Activated naive CD4-positive, alpha-beta T cell treated with anti-CD3 and anti-CD28 coated beads for 36 hours (primary cell): ENCODE measurements at places on chromosomes 16 and 17.

DNA sequence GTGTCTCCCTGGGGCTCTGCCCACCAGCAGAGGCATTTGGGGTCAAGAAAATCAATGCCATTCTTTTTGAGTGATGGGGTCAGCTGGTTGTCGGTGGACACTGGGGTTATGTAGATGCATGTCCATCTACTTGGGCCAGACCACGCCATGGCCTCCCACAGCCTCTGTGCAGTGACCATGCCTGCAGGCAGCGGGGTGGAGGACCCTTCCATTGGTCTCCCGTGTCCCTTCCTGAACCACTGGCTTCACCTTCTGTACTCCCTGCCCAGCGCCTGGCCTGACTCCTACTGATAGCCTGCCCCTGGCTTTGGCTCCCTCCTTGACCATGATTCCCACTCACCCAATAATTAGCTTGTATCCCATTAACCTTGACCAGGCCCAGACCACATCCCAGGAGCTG, 28.0 kb upstream of the SPNS3 start:
- no peak for DNase-seq

DNA sequence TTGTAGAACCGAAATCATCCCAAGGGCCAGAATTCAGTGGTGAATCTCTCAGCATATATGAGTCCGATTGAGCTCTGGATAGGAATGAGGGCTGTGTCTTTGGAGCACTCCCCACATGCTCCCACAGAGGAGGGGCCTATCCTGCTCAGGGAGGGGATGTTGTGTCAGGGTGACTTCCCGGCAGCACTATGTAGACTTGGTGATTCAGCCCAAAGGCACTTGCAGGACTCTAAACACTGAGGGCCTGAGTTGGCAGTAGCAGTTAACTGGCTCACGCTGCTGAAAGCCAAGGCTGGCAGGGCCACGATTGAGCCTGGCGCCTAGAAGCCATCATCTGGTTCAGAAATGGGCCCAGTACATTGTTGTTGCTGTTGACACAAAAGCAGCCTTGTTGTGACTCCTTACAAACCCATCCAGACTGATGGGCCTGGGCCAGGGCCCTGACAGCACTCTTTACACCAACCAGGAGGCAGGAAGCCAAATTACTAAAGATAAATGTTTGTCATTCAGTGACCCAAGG, 31.9 kb downstream of the NMT1 start:
- DNase-seq: no peak

DNA sequence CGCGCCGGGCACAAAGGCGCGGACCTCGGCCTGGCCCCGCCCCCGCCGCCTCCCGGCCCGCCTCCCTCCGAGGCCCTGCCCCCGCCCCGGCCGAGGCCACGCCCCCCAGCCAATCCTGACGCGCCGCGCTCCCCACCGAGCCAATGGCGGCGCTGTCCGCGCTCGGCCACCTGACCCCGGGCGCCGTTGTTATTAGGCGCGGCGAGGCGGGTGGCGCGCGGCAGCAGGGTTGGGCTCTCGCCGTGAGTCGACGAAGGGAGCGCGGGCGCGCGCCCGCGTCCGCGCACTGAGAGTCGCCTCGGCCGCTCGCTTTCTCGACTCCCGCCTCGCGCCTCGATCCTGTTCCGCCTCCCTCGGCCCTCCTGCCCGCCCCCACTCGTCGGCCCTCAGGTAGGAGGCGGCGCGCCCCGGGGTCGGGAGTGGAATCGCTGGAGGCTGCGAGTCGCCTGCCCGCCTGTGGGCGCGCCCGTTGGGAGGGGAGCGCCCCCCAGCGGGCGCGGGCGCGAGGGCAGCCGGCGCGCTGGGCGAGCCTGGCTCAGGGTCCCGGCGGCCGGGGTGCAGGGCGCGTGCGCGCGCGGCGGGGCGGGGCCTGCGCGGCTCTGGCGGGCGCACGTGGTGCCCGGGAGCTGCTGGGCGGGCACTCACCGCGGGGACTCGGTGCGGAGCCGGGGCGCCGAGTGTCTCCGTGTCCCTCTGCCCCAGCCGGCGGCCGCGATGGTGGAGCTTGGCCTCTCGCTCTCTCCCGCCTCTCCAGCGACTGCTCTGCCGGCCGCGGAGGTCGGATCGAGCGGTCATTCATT, 405 bp upstream of the CBLN1 start:
- DNase-seq: peak; percentile 78

DNA sequence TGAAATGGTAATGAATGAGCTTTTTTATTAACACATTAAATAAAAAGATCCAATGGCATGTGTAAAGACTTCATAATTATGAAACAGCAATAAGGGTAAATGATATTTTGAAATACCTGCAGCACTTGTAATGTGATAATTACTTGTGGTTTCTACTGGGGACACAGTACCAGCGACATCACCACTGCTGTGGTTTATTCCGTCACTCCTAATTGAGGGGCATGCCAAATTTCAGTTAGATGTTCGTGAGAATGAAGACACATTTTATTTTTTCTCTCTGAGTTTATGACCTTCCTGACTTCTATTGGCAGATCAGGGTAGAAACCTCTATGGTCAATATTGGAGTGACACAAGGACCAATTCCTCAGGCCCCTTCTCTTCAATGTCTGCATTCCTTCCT, 131.9 kb upstream of the XYLT1 start:
- DNase-seq: no peak

- peak; percentile 70 for DNase-seq
Observed at GRCh38 chr17:17186051-17186450, 20.1 kb downstream of the PLD6 start.

DNA sequence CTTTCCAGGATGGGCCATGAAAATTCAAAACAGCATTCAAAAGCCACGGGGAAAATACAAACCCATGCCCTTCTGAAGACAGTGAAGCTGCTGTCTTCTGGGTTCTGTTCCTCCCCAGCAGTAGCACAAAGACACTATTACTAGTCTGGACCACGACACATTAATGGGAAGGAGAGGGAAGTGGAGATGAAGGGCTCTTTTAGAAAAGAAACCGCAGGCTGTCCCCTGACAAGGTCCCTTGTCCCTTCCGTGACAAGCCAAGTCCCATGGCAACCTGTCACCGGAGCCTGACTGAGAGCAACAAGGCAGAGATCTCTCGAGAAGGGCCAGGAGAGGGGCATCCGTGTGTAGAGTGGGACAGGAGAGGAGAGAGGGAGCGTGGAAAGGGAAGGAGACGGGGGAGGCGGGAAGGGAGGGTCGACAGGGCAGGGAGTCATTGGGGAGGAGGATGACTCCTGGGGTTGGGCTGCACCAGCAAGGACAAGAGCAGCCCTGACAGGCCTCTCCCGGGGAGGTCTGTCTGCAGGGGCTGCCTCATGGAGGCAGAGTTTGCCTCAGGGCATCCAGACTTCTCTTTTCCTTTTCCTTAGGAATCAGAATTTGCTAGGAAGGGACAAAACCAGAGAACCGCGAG, 436.2 kb downstream of the SLC39A11 start:
- DNase-seq: no peak

GRCh38 chr17:65100316-65101140, 36.6 kb upstream of the RGS9 start:
- DNase-seq: peak; percentile 74

GRCh38 chr16:89338863-89339262, 121.4 kb downstream of the ZNF778 start:
- DNase-seq: no peak

DNA sequence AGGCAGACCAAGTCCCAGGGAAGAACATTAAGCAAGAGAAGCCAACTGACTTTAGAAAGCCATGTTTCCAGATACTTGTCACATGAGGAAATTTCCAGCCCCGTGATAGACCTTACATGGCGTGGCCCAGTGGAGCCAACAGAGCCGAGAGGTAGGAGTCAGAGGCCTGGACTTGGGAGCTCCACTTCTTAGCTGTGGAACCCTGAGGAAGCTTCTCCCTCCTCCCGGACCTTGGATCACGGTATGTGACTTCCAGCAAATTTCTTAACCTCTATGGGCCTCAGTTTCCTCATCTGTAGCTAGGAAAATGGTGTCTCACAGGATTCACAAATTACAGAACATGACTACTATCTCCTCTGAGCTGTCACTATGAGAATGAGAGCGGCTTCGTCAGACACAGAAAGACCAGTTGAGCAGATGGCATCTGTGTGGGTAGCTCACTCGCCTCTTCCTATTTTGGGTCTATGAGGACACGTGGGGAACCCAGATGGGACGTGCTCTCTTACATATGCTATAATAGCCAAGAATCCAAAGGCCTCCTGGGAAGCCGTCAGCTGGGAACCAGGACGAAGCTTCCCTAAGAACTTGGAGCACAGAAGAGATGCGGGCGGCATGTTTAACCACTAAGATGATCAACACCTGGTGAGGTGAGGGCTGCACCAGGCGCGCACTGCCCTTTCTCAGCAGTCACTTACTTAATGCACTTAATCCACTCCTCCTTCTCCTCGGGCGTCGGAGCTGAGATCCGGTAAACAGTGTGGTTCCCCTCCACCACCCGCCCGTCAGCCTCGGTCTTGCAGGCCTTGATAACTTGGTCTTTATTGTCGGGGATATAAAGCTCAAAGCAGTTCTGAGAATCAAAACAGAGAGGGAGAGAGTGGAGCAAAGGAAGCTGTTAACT, 102.3 kb downstream of the CYTH1 start:
- DNase-seq: no peak
